Activated T-cell treated with anti-CD3 and anti-CD28 coated beads, Interleukin-2, amount 50 U/mL, for 72 hours (primary cell): ENCODE measurements at places on chromosomes 3 and 15. TPM values are rescaled to one million over a fixed set of nuclear protein-coding genes. Genes with fewer than 3 reads are reported as not detected.

SENP2 gene
- total RNA-seq: 35.4 TPM

APOD gene
- 4.3 TPM for total RNA-seq

- H3K36me3 ChIP-seq: no peaks in the 10 kb centered on the region
- no peak for DNase-seq
- no peak overlapping the region for H3K4me3 ChIP-seq
- H3K27me3 ChIP-seq: no peaks in the 10 kb centered on the region
- H3K27ac ChIP-seq: no peak overlapping the region
Observed at GRCh38 chr3:157793745-157794144, 290.5 kb upstream of the VEPH1 start.

- no peak overlapping the region for H3K27ac ChIP-seq
- no peaks in the 10 kb centered on the region for H3K27me3 ChIP-seq
- no peak for DNase-seq
- H3K36me3 ChIP-seq: no peaks in the 10 kb centered on the region
Observed at GRCh38 chr3:192303235-192303634, 424.1 kb downstream of the FGF12 start.

GRCh38 chr3:65905771-65906170 is 132.9 kb downstream of the MAGI1 start:
- peaks cover 6% of the 10 kb centered on the region for H3K27me3 ChIP-seq
- H3K27ac ChIP-seq: no peak overlapping the region
- no peaks in the 10 kb centered on the region for H3K4me1 ChIP-seq
- DNase-seq: no peak
- no peak overlapping the region for H3K4me3 ChIP-seq

DNA sequence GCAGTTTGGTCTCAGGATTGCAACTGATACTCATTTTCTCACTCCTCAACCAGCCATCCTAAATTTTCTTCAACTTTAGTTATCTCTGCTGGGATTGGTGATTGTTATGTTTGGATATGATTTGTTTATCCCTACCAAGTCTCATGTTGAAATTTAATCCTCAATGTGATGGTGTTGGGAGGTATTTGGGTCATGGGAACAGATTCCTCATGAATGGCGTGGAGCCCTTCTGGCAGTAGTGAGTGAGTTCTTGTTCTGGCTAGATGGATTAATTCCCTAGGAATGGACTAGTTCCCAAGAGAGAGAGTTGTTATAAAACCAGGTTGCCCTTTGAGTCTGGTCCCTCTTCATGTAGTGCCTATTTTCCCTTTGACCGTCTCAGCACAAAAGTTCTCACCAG is 399.9 kb downstream of the SQOR start:
- no peak overlapping the region for H3K4me3 ChIP-seq
- H3K27ac ChIP-seq: no peak overlapping the region
- H3K36me3 ChIP-seq: no peaks in the 10 kb centered on the region
- H3K27me3 ChIP-seq: no peaks in the 10 kb centered on the region
- no peaks in the 10 kb centered on the region for H3K4me1 ChIP-seq
- DNase-seq: no peak
